Esophagus mucosa (tissue), 1 donor: ENCODE measurements at places on chromosomes 7 and 10.

DNA sequence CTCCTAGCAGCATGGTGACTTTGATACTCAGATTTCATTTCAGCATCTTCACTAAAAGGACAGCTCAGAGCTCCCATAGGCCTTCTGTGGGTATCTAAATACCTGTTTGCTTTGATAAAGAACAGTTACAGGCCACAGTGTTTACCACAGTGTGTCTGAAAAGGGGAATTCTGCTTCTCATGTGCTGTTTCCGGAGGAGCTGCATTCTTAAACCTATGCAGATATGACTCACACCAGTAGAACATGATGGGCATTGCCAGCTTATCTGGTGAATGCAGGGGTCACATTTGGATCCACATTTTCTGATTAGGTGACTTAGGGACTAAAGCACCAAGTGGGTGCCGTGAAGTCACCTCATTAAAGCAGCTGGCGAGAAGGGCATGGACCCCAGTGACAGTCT, 52.6 kb downstream of the TRRAP start:
- ATAC-seq: peak; percentile 41

GRCh38 chr10:12566161-12567115, 217.1 kb downstream of the CAMK1D start:
- ATAC-seq: no peak

- no peak for ATAC-seq
Observed at GRCh38 chr7:142925413-142925812, 8.1 kb downstream of the TRPV5 start.

DNA sequence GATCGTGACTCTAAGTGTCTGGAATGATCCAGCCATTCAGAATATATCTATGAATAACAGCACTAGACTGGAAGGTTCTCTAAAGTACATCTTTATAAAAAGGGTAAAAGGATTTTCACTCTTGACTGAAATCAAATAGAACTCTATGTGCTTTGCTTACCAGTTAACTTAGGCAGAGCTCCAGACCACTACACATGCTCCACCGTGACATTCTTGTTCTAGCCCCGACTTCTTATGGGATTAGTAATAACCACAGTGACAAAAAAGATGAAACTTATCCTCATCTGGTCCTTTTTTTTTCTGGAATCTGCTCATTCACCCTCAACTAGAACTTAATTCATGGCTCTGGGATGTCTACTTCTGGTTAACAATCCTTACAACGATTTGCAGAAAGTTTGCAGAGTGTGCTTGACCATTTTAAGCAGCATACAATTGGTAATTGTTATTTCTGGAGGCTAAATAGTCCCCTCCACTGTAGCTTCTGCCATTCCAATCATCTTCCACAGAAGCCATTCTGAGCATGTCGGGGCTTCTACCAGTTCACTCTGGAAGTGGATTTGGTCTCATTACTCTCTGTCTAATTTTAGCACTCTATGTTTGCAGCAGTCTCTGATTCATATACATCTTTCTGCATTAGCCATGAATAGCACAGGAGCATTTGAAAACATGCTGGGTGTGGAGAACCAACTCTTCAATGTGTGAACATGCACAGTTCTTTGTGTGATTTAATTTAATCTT, 163.7 kb upstream of the CDC14C start:
- no peak for ATAC-seq
